ENCODE measurements at places on chromosomes 2 and 18. TPM values are rescaled to one million over a fixed set of nuclear protein-coding genes. Genes with fewer than 3 reads are reported as not detected.

The GPR35 gene
- total RNA-seq, result 1.0 TPM

The CDH19 gene
- total RNA-seq, result 0.72 TPM

The C2orf69 gene
- total RNA-seq, result 8.5 TPM

The SCYGR4 gene
- not detected for total RNA-seq

The ALLC gene
- total RNA-seq, result not detected

The DRC1 gene
- total RNA-seq, result 0.11 TPM

The TMEM198 gene
- 0.62 TPM for total RNA-seq

The SERPINB12 gene
- not detected for total RNA-seq

The NTSR2 gene
- 0.08 TPM for total RNA-seq

The ORC4 gene
- 36.7 TPM for total RNA-seq

The EFEMP1 gene
- total RNA-seq, result 39.6 TPM

The TEKT4 gene
- total RNA-seq, result not detected

The GRB14 gene
- total RNA-seq, result 5.1 TPM

The HMSD gene
- not detected for total RNA-seq

The SANBR gene
- 12.7 TPM for total RNA-seq

The PLB1 gene
- 1.9 TPM for total RNA-seq
